ENCODE measurements at places on chromosomes 7 and 10.

DNA sequence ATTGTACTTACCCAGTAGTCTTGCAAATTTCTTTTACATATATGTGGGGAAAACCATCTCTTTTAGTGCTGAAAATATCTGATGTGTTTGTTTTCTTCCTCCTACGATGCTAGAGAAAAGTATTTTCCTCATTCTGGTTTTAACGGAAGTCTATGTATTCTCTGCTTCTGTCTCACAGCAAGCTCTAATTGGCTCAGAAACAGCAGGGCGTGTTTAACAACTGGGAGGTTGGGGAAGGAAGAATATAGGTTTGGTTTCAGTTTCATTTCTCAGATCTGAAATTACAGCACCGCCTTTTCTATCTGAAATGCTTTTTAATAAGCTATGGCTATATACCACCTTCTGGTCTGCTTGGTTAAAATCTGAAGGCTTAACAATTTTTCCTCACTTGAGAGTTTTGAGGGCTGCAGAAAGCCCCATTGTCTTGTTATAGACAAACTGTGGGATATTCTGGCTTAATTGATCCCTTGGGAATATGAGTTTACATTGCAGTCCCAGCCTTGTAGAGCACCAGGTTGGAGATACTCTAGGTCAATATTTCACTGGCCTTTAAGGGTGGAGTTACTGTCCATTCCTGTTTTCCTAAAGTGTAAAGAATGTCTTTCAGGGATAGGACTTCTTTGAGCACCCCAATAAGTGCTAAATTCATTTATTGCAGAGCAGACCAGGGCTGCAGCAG lies at the start of gene SAMD9:
Gene SAMD9 (minus strand): TSS at position 128 of the 679 bp plus-strand sequence. CDS start 11,882 bp downstream, outside the sequence.
- DNase-seq: peak; percentile 21

DNA sequence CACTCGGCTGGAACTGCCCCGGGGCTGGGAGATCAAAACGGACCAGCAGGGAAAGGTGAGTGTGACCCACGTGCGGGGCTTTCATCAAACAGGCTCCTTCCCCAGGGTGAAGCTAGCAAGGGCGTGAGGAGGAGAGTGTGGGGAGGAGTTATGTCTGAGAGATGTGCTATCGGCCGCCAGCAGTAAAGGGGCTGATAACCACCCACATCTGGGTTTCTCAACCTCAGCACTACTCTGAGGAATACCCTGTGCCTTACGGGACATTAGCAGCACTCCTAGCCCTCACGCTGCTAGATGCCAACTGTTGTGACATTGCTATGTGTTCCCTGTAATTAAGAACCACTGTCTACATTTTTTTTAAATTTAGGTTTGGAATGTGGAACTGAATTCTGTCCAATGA lies 113.9 kb upstream of the STK17A start:
- no peak for DNase-seq

DNA sequence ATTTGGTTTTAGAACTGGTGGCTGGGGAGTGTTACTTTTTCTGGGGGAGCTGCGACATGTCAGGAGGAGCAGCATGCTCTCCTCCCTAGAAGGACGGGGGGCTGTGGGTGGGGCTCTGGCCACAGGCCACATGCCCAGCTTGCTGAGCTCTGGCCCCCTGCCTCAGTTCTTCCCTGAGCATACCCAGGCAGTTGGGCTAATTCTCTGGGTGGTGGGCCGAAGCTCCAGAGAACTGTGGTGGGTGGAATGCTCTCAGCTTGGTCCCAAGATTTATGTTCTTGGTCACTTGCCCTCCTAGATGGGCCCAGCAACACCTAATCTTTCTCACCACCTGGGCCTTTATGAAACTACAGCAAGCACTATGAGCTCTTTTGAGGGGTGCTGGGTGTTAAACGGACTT lies 5.1 kb upstream of the ZNF775 start:
- DNase-seq: no peak

GRCh38 chr10:67200913-67201564 lies 275.2 kb downstream of the LRRTM3 start:
- DNase-seq: no peak

DNA sequence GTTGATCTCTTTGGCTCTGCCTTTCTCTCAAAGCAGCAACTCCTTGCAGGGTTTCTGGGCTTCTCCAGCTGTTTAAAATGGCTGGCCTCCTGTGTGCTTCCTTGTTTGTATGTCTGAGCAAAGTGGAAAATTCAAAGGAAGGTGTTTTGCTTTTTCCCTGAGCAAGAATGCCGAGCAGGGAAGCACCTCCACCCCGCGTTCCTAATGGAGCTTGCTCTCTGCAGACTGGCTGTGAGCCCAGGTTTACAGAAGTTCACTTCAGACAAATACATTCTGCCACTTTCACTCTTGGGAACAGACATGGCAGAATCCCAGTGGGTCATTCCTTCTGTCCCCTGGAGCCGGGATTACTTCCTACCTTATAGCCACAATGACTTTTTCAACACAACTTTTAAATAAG lies 181.8 kb upstream of the AGK start:
- no peak for DNase-seq

DNA sequence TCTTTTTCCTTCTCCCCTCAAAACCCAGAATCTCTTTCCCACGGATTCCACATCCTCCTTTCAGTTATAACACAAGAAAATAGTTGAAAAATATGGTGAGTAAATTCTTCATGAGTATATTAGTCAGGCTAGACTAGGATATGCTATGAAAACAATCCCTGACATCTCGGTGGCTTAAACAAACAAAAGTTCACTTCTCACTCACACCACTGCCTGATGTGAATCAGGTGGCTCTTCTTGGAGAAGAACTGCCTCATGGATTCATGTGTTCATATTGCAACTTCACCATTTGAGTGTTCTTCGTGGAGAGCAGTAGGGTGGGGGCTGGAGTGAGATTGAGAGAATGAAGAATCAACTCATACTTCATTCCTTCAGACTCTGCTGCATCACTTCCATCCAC lies 204.1 kb downstream of the PHF14 start:
- DNase-seq: no peak

All from right kidney (tissue), 9 donors.